ENCODE measurements at places on chromosomes 7 and 10. TPM values are rescaled to one million over a fixed set of nuclear protein-coding genes. Genes with fewer than 3 reads are reported as not detected.

GRCh38 chr10:117239721-117240620 lies 943 bp upstream of the SLC18A2 start:
- no peak for DNase-seq

- no peak for DNase-seq
Observed at GRCh38 chr10:5596611-5597341, 69.6 kb downstream of the ASB13 start.

DNA sequence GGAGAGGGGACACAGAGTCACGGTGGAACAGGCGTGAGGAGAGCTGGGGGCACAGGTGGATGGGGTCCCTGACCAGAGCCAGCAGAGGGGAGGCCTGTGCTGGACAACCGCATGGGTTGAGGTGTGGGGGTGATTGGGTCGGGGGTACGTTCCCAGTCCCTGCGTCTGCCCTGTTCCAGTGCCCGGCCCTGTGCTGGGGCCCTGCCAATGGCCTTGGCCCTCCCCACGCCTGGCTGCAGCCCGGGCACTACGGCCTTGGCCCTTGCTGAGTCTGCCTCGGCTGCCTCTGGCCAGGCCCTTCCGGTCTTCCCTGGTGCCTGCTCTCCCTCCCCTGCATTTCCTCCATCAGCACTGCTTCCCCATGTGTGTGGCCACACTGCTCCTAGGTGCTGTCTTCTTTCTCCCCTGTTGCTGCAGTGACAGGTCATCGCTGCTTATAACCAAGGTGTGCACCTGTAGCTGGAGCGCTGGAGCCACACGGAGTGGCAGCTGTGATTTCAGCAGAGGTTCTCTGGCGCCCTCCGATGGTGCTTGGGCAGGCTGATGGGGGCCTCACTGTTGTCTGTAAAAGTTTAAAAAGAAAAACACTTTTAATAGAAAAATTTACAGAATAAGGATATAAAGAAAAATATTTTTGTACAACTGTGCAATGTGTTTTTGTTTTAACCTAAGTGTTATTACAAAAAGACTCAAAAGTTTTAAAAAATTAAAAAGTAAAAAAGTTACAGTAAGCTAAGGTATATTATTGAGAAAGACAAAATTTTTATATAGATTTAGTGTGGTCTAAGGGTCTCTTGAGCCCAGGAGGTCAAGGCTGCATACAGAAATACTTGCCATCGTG lies 45.2 kb upstream of the BHLHA15 start:
- DNase-seq = no peak

DNA sequence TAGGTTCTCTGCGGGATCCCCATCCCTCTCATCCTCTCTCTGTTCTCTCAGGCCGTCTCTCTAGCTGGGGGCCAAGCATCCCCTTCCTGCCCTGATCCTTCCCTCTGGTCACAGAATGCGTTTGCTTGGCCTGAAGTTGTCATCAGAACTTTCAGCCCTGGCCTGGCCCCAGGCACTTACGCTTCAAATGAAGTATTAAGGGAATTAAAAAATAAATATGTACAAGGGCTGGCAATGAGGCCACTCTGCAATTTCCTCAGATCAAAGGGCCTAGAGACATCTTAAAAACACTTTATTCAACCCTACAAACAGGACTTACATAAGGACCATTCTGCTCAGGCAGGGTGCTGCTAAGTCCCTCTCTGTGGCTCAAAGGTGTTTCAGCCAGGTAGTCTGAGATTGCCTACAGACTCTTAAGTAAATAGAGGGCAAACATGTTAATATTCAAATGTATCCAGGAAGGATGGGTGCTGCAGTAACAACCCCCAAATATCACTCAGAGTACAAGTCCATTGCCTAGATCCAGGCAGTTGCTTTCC lies 16.0 kb downstream of the SFTPD start:
- no peak for DNase-seq

DNA sequence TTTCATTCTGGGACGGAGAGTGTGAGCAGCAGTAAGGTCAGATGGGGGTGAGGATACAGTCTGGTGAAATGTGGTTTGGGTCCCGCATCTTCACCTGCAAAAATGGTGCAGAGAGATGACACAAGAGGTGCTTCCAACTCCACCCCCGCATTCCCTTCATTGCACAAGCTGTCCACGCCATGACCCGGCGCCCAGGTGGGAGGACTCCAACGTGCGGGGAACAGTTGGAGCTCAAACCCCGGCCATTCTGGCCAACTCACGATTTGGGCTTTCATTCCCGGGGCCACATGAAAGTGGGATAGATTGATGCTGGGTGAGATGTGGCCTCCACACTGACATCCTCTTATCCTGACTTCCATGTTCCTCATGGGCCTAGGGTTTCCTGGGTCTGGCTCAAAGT lies 34.6 kb upstream of the ZNF273 start:
- DNase-seq = no peak

- no peak for DNase-seq
Observed at GRCh38 chr7:106140406-106141173, 28.5 kb upstream of the SYPL1 start.

GRCh38 chr10:95550073-95550672 lies 11.0 kb downstream of the SORBS1 start:
- DNase-seq = no peak

GRCh38 chr10:105243825-105244224 lies 602.7 kb downstream of the SORCS3 start:
- DNase-seq = no peak

GRCh38 chr7:131336956-131337355 lies 9.3 kb downstream of the MKLN1 start:
- no peak for DNase-seq

The TAS2R5 gene
- total RNA-seq = 2.3 TPM

The TLX1 gene
- total RNA-seq = not detected

The LRGUK gene
- 0.57 TPM for total RNA-seq

Data from esophagus squamous epithelium (tissue), 5 donors.